Stimulated activated CD4-positive, alpha-beta T cell treated with anti-CD3 and anti-CD28 coated beads, Interleukin-15, amount 100 ng/mL, for 1 hour (primary cell): ENCODE measurements at places on chromosomes 7 and 10.

DNA sequence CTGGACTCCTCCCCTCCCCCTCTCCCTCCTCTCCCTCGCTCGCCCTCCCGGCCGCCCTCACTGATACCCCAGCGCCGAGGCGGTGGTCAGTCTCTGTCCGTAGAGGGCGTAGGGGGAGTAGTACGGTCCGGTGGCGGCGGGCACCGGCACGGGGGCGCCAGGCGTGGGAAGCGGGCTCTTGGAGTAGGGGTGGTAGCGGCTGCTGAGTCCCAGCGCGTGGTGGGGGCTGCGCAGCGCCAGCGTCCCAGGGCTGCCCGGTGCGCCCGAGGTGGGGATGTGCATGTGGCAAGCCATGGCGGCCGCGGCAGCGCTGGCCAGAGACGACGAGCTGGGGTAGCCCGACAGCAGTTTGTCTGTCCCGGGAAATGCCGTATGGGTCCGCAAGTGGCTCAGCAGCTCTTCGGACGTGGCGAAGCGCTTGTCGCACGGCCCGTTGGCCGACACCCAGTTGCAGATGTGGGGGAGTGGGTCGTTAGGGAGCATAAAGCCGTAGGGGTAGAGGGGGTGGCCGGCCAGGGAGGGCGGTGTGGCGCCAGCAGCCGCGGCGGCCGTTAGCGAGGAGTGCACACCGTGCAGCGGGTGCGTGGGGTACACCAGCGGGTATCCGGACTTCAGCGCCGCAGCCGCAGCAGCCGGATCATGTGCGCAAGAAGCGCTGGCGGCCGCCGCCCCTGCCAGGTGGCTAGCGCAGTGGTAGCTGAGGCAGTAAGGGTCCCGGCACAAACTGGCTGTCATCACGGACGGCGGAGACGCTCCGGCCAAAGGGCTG, 2.7 kb downstream of the ZNF503 start:
- no peak for DNase-seq

- DNase-seq: no peak
Measured at GRCh38 chr7:26686448-26686981, 177.9 kb downstream of the SKAP2 start.

- DNase-seq: no peak
Measured at GRCh38 chr7:117095055-117095454, 141.8 kb downstream of the ST7 start.

DNA sequence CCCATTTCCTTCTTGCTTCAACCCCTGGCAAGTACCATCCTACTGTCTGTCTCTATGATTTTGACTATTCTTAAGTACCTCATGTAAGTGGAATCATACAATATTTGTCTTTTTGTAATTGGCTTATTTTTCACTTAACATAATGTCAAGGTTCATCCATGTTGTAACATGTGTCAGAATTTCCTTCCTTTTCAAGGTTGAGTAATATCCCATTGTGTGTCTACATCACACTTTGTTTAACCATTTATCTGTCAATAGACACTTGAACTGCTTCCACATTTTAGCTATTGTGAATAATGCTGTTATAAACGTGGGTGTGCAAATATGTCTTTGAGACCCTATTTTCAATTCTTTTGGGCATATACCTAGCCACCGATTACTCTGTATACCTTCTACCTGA, 14.0 kb upstream of the CDK14 start:
- DNase-seq: no peak

DNA sequence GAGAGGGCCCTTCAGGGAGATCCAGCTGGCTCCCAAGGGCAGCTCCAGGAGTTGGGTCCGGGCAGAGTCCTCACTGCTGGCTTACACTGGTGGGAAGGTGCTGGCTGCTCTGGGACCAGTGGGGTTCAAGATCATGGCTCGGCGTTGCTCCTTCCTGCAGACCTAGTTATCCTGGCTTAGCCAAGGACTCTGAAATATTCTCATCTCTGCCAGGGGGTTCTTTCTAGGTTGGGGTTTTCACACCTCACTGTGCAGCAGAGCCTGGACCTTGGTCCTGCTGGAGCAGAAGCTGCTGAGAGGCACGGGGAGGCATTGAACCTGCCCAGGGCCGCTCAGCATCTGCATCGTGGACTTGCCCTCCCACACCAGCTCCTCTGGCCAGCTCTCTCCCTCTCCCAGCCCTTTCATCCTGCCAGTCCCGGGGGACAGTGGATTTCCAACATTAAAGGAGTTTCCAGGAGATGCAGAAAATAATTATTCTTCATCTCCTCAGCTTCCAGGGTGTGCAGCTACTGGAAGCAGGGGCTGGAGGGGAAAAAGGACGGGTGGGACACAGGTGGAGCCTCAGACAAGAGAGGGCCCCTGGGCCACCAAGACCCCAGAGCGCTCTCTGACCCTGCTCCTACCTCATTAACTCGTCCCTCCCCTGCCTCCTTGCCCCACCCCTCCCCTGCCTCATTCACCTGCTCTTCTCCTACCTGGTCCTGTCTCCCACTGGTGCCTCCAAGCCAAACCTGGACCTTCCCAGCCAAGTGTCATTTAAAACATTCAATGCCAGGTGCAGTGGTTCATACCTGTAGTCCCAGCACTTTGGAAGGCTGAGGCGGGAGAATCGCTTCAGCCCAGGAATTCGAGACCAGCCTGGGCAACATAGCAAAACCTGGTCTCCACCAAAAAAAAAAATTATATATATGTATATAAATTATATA, 42.5 kb downstream of the JAKMIP3 start:
- DNase-seq: no peak

DNA sequence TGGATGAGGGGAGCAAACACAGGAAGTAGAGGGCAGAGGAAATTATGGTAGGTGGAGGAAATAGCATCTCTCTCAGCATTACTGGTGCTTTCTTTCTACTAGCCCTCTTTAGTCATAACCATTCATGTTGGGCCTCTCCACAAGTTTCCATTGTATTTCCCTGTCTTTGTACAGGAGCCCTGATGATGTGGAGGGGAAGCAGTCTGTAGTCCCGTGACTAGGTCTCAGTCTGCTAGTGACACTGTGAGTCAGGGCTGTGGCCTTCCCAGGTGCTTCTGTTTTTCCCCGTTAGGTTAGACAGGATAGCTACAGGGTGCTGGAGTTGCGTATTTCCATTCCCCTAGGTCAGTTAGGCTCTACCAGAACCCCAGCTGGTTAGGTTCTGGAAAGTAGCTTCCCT, 82.9 kb upstream of the NAMPT start:
- no peak for DNase-seq

DNA sequence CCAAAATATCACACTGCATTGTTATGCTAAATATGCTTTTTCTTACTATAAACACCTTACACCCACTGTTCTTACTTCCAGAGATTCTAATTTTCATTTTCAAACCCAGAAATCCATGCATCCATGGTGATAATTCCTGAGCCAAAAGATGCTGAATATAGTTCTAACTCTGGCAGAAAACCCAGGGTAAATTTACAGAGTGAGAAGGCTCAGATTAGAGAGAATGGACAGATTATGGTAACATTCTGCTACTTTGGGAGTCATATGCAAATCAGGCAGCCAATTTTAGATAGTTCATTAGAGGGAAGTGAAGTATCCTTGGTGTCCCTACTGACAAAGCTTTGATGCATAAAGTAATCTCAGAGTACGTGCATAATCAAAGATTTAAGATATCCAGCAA, 15.4 kb upstream of the CTTNBP2 start:
- no peak for DNase-seq

DNA sequence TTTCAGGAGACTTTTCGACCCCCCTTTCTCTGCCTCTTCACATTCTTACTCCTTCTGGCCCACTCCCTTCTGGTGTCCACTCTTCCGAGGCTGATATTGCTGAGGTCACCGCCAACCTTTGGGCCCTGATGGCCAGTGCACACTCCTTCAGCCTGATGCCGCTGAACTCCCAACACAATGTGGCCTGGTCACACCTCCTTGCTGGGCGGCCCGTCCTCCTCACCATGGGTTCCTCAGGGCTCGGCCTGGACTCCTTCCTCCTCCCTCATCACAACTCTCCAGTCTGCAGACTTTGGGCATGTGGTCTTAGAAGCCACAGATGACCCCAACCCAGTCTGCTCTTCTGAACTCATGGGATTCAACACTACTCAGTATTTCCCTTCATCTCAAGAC, 583.0 kb upstream of the MGMT start:
- DNase-seq: no peak

DNA sequence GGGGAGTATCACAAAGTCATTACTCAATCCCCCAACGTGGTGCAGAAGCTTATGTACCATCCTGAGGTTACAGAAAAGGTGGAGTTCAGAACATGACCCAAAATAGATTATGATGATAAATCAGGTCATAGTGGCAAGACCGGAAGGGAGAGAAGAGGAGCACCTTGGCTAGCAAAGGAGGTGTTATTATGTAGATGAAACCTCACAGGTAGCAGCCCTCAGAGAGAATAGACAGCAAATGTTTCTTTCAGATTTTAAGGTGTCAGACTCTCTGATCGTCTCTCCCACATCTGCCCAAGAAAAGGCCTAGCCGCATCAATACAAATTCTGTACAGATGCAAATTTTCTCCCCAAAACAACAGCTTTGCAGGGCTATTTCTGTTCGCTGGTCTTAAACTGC, 88.3 kb upstream of the SEMA3D start:
- DNase-seq: no peak

DNA sequence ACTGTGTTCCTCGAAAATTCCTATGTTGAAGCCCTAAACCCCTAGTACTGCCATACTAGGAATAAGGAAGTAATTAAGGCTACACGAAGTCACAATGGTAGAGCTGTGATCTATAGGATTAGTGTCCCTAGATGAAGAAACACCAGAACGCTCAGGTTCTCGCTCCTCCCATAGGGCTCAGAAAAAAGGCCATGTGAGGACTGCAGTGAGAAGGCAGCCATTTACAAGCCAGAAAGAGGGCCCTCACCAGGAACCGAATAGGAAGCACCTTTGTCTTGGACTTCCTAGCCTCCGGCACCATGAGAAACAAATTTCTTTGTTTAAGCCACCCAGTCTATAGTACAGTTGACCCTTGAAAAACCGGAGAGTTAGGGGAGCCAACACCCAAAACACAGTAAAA, 46.2 kb downstream of the CACUL1 start:
- DNase-seq: no peak

- no peak for DNase-seq
Measured at GRCh38 chr10:17510242-17510908, 56.0 kb upstream of the ST8SIA6 start.

DNA sequence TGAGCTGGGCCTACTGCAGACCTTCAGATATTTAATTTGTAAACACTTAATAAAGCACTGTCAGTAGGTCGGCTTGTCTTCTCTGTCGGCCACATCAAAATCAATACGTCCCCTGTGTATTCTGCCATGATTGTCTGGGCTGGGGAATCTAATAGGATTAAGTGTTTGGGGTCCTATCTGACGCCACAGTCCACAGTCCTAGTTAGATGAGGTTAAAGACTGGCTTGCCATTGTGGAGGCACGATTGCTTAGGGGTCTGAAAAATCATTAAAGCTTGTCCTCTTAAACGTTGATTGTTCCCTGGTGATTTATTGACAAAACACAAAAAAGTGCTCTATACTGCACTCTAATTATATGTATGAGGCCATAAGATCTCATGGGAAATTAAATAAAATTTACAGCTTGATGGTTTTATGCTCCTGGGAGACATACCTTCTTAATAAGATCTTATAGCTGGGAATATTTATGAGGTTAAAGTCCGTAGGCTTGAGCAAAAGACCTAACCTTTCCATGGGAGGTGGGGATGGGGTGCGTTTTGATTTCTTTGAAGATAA, 650.3 kb upstream of the GALNT17 start:
- DNase-seq: no peak

DNA sequence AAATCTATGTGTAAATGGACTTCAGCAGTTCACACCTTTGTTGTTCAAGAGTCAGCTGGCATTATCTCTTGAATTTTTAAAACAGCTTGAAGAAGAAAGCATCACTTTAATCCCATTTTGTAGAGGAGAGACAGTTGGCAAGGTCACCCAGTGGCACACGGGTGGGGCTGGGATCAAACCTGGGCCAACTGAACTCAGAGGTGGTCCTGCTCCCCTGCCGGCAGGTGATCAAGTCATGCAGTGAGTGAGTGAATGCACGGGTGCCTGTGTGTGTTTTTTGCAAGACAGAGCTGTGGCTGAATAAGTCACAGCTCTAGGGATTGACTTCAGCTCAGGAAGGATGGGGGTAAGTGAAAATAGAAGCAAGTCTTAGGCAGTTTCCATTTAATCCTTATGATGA, 9.5 kb downstream of the GHRHR start:
- DNase-seq: no peak

GRCh38 chr10:59980356-59980755, 74.0 kb upstream of the CCDC6 start:
- no peak for DNase-seq

DNA sequence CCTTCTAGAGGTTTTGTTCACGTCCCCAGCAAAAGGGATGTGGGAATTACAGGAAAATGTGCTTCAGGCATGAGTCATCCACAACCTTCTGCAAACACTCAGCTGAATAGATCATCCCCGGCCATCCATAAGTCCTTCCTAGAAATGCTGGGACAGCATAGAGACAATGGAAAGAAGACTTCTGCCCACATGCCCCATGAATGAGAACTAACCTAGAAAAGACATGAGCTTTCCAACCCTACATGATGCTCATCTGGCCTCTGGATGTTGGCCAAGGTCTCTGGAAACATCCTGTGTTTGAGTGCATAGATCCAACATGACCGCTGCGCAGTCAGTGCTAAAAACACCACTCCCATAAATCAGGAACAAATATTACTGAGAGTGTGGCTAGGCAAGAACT, 277.5 kb downstream of the PLXNA4 start:
- DNase-seq: no peak

DNA sequence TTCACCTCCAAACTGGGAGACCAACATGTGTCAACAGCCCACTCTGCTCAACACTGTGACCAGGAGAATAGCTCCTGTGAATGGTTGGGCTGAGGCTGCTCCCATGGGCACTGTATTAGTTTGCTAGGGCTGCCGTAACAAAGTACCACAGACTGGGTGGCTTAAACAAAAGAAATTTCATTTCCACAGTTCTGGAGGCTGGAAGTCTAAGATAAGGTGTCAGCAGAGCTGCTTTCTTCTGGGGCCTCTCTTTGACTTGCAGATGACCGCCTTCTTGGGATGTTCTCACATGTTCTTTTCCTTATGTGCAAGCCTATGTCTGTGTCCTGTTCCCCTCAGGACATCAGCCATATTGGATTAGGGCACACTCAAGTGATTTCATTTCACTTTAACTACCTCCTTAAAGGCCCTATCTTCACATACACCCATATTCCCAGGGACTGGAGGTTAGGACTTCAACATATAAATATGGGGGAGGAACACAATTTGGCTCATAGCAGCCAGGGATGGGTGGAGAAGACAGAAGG, 90.3 kb downstream of the CPED1 start:
- DNase-seq: no peak

- no peak for DNase-seq
Measured at GRCh38 chr7:158814637-158815036, 14.7 kb downstream of the ESYT2 start.

GRCh38 chr7:116443646-116444045, 55.9 kb upstream of the CAV2 start:
- DNase-seq: no peak
